Foreskin fibroblast (primary cell): ENCODE measurements at places on chromosomes 2 and 18.

DNA sequence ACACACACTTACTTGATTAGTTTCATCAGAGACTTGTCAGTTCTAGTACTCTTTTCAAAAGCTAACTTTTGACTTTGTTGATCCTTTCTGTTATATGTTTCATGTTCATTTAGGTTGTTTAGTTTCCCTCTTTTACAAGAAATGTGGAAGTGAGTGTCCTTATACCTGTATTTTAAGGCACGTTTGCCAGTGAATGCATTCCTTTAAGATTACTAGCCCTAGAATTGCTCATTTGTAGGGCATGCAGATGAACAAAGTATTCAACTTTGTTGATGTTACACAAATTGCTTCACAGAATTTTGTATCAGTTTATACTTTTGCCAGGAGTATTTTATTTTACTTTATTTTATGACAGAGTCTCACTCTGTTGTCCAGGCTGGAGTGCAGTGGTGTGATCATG lies 6.3 kb downstream of the IL1RL2 start:
- DNase-seq, result no peak

DNA sequence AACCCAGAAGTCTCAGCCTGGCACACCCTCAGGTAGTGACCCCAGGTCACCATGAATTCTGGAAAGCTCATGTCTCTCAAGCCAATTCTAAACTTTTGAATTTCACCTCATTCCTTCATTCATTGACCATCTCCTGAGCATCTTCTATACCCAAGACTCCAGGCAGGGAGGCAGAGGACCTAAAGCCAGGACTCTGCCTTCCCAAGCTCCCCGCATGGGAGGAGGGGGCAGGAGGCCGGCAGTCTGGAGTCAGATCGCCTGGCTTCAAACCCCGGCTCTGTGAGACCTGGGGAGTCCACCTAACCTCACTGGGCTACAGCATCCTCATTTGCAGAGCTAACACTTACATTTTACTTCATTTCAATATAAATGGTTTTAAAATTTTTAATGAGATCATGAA lies 59.0 kb downstream of the SMAD7 start:
- DNase-seq, result no peak

- peak; percentile 52 for DNase-seq
Measured at GRCh38 chr2:27701676-27702075, 38.0 kb downstream of the SLC4A1AP start.

DNA sequence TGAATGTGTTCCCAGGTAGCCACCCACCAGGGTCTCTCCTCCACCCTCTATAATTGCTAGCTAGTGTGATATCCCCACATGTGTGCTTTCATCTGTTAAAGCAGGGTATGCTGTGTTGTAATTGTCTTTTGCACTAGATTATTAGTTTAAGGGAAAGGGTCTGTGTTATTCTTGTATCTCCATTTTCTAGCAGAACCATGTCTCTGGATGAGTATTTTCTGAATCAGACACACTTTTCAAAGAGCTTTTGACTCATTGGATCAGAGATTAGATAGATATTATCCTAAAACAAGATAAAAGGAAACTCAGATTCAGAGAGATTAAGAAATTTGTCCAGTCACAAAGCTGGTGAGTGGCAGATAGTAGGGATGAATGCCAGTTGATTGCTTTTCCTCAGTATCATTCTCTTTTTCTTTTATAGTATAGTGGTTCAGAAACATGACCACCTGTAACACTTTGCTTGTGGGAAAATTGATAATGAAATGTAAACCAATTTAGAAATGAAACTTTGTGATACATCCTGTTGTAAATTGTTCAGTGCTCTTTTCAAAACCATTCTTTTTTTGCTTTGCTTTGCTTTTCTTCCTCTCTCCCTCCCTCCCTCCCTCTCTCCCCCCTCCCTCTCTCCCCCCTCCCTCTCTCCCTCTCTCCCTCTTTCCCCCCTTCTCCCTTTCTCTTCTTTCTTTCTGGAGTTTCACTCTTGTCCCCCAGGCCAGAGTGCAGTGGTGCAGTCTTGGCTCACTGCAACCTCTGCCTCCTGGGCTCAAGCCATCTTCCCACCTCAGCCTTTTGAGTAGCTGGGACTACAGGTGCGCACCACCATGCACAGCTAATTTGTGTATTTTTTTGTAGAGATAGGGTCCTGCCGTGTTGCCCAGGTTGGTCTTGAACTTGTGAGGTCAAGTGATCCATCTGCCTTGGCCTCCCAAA lies 7.4 kb downstream of the MIB1 start:
- no peak for DNase-seq

GRCh38 chr2:115573756-115574155 lies 1131.3 kb downstream of the DPP10 start:
- no peak for DNase-seq

DNA sequence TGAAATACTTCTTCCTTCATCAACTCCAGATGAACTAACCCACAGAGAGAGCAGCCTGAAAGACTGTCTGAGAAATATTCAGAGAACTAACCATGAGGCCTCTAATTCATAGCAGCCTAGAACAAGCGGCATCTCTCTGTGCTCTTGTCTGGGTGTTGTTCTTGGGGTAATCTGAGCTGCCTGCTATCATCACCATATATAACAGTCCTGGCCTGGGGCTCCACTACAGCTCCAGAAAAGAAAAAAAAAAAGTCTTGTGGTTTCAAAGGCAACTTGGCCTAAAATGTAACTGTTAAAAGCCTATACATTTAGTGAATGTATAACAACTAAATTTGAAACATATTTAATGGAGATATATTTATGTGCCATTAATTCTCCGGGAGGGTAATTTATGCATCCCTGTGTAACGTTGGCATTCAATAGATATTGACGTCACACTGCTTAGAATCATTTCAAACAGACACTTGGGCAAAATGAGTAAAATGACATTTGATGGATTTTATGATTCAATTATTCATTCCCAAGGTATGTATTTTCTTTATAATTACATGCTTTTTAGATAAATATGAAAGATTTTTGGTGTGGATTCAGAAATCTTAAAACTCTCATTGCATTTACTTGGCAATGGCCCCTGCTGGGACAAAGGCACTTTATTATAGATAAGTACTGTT lies 294.3 kb downstream of the HRH4 start:
- DNase-seq, result no peak

DNA sequence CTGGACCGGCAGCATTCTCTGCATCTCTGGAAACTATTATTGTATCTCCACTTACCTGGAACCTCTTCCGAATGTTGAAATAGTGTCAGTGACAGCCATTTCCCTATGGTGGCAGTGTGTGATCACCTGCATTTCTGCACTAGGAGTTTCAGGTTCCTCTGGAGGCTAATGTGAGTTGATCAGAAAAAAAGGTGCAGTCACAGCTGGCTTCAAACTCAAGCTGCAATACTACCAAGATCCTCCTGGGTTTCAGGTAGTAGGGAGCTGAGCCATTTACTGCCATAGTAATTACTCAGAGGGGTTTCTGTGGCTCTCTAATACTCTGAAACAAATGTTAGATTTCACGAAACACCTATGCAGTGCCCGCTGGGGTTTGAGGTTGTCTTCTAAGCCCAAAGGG lies 183.5 kb upstream of the OSR1 start:
- DNase-seq, result no peak

DNA sequence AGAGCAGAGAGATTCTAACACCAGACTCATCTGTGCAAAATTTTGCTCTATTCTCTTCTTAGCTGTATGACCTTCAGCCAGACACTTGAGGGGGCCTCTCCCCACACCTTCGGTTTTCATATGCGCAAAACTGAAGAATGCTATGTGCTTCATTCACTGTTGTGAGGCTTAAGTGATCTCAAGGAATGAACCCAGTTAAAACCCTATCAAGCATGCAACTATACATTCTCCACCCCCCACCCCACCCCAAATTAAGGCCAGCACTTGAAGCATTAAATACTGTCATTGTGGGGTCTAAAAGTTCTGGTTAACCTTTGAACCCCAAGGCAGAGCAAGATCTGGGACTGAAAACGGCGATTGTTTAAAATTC lies 10.0 kb downstream of the PCARE start:
- no peak for DNase-seq

DNA sequence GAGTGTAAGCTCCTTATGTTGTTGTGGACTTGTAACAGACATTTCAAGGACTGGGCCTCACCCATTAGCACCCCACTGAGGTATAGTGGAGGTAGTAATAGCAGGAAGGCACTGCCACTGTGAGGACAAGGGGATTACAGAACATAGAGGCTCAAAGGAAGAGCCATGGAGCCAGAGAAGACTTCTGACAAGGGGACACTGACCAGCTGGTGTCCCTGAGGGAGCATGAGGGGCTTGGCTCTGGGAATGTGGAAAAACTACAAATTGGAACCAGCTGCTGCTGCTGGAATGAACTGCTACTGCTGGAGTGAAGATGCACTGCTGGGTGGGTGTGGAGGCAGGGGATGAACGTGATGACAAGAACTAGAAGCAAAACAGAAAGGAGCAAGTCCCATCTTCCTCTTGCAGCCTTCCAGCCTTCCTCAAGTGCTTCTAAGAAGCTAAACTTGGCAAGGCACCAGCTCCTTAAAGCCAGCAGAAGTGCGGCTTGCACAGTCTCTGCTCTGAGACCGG lies 167.3 kb upstream of the NOSTRIN start:
- peak; percentile 55 for DNase-seq

GRCh38 chr2:230631470-230631869 lies 81.2 kb upstream of the CAB39 start:
- DNase-seq, result no peak

- peak; percentile 62 for DNase-seq
Measured at GRCh38 chr2:133837441-133838094, 269.3 kb upstream of the NCKAP5 start.

DNA sequence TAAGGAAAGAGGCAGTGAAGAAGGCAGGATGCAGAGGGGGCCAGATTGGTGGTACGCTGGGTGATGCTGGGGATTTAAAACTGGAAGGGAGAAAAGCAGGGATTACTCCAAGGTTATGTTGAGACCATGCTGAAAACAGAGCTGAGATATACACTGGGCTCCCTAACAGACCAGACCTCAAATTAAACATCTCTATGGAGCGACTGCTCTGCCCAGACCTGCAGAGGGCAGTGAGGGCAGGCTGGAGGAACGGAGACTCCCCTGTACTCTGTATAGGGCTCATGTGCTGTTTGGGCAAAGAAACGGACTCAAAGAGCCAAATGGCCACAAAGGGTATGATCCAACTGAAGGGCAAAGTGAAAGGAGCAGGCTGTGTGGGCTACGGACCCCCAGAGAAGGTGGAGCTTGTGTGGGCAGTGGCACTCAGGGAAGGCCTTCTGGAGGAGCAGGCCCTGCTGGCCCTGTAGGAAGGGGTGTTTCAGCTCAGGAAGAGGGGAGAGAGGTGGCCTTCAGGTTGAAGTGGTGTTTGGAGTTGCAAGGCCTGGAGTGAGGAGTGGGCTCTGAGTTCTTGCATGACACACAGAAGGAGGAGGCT lies 4.8 kb upstream of the CELF4 start:
- no peak for DNase-seq

- peak; percentile 26 for DNase-seq
Measured at GRCh38 chr2:110124939-110125691, 9.5 kb upstream of the MALL start.

GRCh38 chr2:222545823-222546795 lies 109.8 kb downstream of the FARSB start:
- no peak for DNase-seq

- DNase-seq, result no peak
Measured at GRCh38 chr18:13932285-13933025, 17.1 kb upstream of the MC2R start.
